ENCODE measurements at places on chromosomes 5 and 9.

GRCh38 chr9:72542917-72543316 is 21.5 kb downstream of the TMC1 start:
- DNase-seq, result no peak

GRCh38 chr9:2798423-2798822 is 45.5 kb downstream of the PUM3 start:
- no peak for DNase-seq

- DNase-seq, result peak; percentile 38
Measured at GRCh38 chr9:136799079-136799853, 3.1 kb downstream of the CCDC183 start.

GRCh38 chr5:73395256-73395655 is 53.3 kb downstream of the FOXD1 start:
- DNase-seq, result no peak

- peak; percentile 52 for DNase-seq
Measured at GRCh38 chr9:95507464-95508241, 9.1 kb downstream of the PTCH1 start.

GRCh38 chr9:93567271-93567959 is 9.0 kb upstream of the PHF2 start:
- DNase-seq, result peak; percentile 47
